Stimulated activated CD4-positive, alpha-beta T cell treated with anti-CD3 and anti-CD28 coated beads, Interleukin-15, amount 100 ng/mL, for 48 hours (primary cell): ENCODE measurements at places on chromosomes 11 and 22.

GRCh38 chr22:44795701-44796630 is 43.6 kb downstream of the ARHGAP8 start:
- DNase-seq, result no peak

GRCh38 chr22:44567846-44568493 is 69.9 kb upstream of the RTL6 start:
- DNase-seq, result peak; percentile 20

DNA sequence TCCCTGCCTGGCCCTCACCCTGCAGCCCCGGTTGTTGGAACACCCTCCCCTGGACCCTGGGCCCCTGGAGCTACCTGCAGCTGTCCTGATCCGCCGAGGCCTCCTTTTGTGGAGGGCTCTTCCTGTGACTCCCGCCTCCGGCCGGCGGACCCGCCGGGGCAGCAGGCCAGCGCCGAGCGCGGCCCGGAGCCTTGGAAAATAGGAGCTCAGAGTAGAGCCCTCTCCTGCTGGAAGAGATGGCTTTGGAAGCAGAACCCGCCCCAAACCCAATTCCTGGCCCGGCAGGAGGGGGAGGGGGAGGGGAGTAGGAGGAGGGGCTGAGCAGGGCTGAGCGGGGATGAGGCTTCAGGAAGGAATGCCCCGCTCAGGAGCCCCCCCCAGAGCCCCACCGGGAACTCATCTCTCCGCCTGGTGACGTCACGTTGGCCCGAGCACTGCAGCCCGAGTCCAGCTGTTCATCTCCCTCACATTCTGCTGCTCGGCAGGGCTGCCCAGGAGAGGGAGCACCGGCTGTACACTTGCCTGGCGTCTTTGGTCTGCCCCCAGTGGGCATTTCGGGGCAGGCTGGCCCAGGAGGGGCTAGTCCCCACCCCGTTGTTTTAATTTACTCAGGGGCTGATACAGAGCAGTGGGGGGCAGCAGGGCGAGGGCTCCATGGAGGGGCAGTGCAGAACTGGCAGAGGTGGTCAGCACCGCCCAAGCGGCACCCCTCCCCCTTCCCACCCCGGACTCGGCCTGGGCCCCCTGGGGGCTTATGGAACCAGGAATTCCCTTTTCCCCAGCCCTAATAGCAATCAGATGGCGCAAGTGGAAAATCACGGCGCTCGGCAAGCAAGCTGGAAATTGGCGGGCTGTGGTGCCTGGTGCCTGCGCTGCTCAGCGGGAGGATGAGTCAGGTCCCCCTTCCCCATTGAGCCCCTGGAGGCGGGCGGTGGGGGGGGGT is at the start of gene MRGPRF:
TSS of gene MRGPRF (minus strand) at position 238 of the 943 bp plus-strand sequence. CDS start 3,345 bp downstream, outside the sequence.
- no peak for DNase-seq

DNA sequence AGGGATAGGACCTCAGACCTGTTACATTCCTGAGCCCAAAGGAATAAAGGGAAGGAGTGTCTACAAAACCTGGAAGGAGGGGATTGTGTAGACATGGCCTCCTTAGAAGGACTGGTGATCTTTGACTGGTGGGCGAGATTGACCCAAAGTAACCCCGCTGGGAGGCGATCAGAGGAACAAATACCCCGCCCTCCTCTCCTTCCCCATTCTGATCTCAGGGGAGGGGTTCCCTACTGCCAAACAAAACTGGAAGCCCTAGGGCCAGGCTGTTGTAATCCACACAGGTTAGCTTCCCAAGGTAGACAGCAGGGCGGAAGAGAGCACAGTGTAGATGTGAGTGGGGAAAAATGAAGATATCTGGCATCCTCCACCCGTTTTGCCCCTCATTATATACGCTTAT is 24.7 kb downstream of the NCF4 start:
- DNase-seq, result no peak

DNA sequence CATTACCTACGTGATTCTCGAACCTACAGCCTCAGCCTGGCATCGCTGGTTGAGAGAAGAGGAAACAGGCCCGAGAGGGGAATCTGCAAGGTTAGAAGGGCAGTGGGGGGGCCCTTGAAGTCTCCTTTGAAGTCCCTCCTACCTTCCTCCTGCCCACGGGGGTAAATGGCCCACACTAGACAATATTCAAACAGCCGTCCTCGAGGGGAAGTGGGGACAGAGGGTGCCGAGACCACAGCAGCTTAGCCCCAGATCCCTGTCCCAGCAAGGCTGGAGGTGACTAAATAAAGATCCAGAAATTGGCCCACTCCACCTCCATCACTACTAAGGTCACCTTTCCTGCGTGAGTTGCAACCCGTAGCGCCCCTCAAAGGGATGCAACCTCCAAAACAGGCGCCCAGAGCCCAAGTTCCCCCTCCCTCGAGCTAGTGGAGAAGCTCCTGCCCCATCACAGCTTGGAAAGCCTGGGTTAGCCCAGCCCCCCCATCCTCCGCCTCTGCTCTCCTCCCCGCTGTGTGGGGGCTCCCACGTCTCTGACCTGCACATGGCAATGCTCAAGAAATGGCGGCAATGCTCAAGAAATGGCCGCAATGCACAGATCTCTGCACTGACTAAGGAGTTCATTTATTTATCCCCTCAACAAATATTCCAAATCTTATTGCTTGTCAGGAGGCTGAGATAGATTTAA is 788 bp upstream of the RASL10A start:
- no peak for DNase-seq

GRCh38 chr11:66860449-66860831 is 3.6 kb downstream of the LRFN4 start:
- DNase-seq, result no peak

DNA sequence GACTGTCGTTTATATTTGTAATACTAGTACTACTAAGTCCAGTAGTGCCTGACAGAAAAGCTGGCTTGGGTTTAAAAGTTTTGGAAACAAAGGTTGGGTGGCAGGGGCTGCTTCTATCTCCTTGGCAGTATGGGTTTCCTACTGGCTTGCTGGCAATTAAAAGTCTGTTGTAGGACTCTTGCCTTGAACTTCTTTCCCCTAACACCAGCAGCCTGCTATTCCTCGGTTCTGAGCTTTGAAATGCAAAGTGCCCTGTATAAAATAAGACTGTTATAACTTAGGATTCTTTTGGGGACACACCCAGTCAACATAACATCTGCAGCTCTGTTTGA is 1.3 kb downstream of the RNF169 start:
- DNase-seq, result no peak

- peak; percentile 56 for DNase-seq
These were observed 177.6 kb downstream of the IGLL1 start for GRCh38 chr22:23402275-23403151.

DNA sequence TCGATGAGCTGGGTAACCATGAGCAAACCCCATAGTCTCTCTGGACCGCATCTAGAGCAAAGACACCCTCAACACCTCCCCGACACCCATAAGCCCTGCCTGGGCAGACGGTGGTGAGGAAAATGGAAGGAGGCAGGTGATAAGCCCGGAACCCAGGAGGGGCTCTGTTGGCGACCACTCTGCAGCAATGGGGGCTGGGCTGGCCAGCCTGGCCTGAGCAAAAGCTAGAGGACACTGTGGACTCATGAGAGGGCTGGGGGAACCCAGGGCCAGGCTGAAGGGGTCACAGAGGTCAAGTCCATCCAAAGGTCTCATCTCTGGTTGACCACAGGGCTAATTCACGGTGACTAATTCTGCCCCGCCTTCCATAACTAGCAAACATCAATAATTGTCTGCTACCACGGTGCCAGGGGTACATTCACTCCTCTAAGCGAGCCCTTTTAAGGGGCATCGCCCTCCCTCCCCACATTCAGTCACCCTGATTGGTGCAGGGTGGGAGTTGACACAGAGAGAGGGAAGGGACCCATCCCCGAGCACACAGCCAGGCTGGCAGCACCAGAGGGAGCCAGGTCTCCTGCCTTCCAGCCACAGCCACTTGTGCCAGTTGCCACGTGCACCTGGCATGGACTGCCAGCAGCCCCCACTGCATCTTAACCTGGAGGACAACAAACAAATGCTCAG is 4.0 kb downstream of the PYGM start:
- DNase-seq, result no peak

- DNase-seq, result no peak
These were observed 126.7 kb upstream of the BLID start for GRCh38 chr11:122242731-122243130.
